ENCODE measurements at places on chromosomes 2 and 18. TPM values are rescaled to one million over a fixed set of nuclear protein-coding genes. Genes with fewer than 3 reads are reported as not detected.

Gene COA5
- 13.1 TPM for total RNA-seq

Gene CDH7
- not detected for total RNA-seq

Gene EPAS1
- 392 TPM for total RNA-seq

Gene KIAA2012
- total RNA-seq = not detected

Gene GREB1
- total RNA-seq = 0.19 TPM

Gene SERPINB2
- total RNA-seq = 0.65 TPM

Gene KHK
- 2.6 TPM for total RNA-seq

Gene REG1B
- total RNA-seq = not detected

Gene PCARE
- not detected for total RNA-seq

Gene ZSWIM2
- 0.10 TPM for total RNA-seq

Gene TLX2
- not detected for total RNA-seq

Gene RAB17
- 9.5 TPM for total RNA-seq

Gene REEP1
- 0.98 TPM for total RNA-seq

Gene SNTG2
- total RNA-seq = not detected

Gene IKZF2
- 2.9 TPM for total RNA-seq

Gene ANKRD29
- 5.2 TPM for total RNA-seq

Gene DNAH6
- under 0.01 TPM for total RNA-seq

Gene CPO
- total RNA-seq = 0.19 TPM

Gene KANSL3
- 36.6 TPM for total RNA-seq

Gene ALLC
- not detected for total RNA-seq

Gene C2orf78
- total RNA-seq = not detected

Gene AGBL5
- total RNA-seq = 30.4 TPM

Gene KCNG3
- under 0.01 TPM for total RNA-seq

Gene PRSS56
- not detected for total RNA-seq

Gene COL4A4
- under 0.01 TPM for total RNA-seq

Gene SPDYA
- total RNA-seq = 0.33 TPM

Gene RFX8
- 0.57 TPM for total RNA-seq

Gene SERPINB13
- total RNA-seq = not detected

Gene RAX
- not detected for total RNA-seq

Gene EFEMP1
- 6,170 TPM for total RNA-seq

Gene MC2R
- not detected for total RNA-seq

Gene ATOH8
- 13.2 TPM for total RNA-seq

Gene INHBB
- total RNA-seq = 6.9 TPM

Gene SCN9A
- 0.96 TPM for total RNA-seq

Gene SIGLEC15
- 0.19 TPM for total RNA-seq

Gene CCL20
- 0.98 TPM for total RNA-seq

Gene AQP12B
- total RNA-seq = not detected

Gene VWC2L
- not detected for total RNA-seq

Gene GPBAR1
- total RNA-seq = 0.10 TPM

Gene SPHKAP
- not detected for total RNA-seq

Gene SLC19A3
- 0.33 TPM for total RNA-seq

Gene ANXA4
- total RNA-seq = 24.5 TPM

Gene MYO7B
- total RNA-seq = 0.10 TPM

Gene RAPGEF4
- total RNA-seq = 13.9 TPM

Gene DYSF
- total RNA-seq = 148 TPM

Gene TUBA4B
- total RNA-seq = not detected

Gene FEV
- total RNA-seq = not detected

Gene ICOS
- total RNA-seq = not detected

Gene CTAGE1
- not detected for total RNA-seq

Gene HTR2B
- total RNA-seq = 1.3 TPM

Gene DNER
- 0.67 TPM for total RNA-seq

Gene PID1
- under 0.01 TPM for total RNA-seq

Gene FOXD4L1
- total RNA-seq = not detected

Gene ORMDL1
- 50.2 TPM for total RNA-seq

Gene ATIC
- 13.1 TPM for total RNA-seq

Measured in vein endothelial cell (primary cell).